Vagina (tissue), 2 donors: ENCODE measurements at places on chromosomes 5 and 9.

GRCh38 chr9:106993603-106994002 lies 130.6 kb downstream of the ZNF462 start:
- DNase-seq: no peak

DNA sequence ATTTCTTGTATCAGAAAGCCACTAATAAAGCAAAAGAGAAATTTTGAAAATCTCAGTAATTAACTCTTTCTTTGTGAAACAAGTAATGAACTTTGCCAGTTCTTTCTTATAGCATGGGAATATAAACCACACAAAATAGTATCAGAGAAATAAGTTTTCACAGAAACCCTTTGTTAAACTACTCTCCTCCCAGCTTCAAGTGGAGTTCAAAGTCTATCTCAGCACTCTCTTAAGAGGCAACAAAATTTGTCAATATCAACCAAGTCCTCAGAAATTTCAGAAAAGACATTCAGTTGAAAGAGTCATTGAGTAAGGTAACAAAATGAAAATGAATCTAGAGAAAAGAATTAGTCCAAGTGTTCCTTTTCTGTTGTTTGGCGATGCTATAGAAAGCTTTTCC lies 89.3 kb downstream of the NTRK2 start:
- DNase-seq: no peak

GRCh38 chr5:135161221-135161620 lies 127.2 kb upstream of the PITX1 start:
- no peak for DNase-seq

GRCh38 chr5:171418316-171418981 lies 998 bp upstream of the FGF18 start:
- DNase-seq: no peak

GRCh38 chr5:44536650-44537260 lies 147.5 kb upstream of the FGF10 start:
- DNase-seq: no peak

GRCh38 chr9:136171009-136171800 lies 33.7 kb downstream of the LHX3 start:
- DNase-seq: no peak

DNA sequence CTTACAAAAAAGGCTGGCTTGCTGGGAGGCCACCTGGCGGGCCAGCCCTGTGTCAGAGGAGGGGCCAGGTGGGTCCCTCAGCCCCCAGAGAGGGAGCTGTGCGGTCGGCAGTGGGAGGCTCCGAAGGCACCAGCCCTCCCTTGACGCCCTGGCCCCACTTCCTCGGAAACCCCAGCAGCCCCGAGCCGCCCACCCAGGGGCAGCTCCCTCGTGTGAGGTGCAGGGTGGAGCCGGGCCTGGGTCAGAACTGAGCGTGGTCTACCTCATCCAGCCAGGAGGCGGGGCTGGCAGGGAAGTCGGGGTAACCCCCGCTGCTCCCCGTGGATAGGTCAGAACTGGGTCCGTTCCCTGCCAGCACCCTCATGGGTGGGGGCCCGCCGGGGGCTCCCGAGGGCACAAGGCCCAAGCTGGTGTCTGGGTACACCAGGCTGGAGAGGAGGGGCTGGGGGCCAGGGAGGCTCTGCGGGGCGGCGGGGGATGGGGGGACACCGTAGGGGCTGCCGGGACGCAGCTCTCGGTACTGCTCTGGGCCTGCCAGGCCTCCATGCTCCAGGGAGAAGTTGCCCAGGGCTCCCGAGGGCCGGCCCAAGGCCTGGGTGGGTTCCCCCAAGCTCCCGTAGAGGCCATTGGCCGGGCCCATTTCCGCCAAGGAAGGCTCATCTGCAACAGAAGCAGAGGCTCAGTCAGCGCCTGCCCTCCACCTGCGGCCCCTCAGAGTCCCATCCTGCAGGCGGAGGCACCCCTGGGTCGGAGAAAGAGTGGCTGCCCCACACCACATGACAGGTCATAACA lies 7.6 kb downstream of the LHX3 start:
- DNase-seq: no peak

GRCh38 chr9:90219548-90220118 lies 423.0 kb downstream of the DIRAS2 start:
- no peak for DNase-seq

GRCh38 chr5:4137781-4138180 lies 542.1 kb downstream of the IRX1 start:
- DNase-seq: no peak

DNA sequence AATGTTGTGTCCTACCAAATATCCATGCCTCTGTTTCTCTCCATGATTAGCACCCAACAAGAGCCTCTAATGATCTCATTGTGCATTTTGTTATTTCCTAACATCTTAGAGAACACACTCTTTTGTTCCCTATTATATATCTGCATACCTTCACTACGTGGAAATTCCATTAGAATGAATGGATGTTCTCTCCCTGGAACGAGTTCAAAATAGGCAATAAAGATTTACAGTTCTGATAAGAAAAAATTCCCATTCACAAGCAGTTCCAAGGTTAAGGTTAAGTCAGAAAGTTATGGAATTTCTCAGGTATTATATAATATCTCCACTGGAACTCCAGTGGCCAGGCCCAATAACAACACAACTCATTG lies 83.7 kb downstream of the TRPM6 start:
- DNase-seq: no peak

GRCh38 chr5:12016159-12016746 lies 112.0 kb upstream of the CTNND2 start:
- no peak for DNase-seq

DNA sequence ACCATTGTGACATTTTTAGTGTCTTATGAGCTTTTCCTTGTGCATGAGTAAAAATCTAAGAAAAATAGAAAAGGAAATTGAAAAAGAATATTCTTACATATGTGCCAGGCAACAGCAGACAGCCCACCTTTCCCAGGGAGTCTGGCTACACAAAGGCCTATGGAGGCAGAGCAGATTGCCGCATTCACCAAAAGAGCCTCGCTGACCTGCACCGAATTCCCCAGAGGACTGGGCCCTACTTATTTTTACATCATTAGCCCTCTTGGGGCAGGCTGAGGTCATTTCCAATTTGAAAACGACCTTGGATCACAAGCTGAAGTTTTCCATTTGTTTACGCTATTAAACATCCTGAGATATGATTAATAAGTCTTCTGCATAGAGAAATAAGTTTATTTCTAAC lies 66.2 kb upstream of the WDR41 start:
- DNase-seq: no peak

DNA sequence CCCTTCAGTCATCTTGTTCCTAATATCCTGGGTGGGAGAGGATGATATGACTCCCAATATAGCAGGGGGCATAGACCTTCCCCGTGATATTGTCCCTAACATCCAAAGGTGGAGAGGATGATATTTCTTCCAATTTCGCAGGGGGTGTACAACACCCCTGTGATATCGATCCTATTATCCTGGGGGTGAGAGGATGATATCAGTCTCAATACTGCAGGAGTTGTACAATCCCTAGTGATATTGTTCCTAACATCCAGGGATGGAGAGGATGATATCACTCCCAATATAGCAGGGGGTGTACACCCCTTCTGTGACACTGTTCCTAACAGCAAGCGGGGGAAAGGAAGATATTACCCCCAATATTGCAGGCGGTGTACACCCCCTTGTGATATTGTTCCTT lies 122.6 kb downstream of the TMEM38B start:
- DNase-seq: no peak

DNA sequence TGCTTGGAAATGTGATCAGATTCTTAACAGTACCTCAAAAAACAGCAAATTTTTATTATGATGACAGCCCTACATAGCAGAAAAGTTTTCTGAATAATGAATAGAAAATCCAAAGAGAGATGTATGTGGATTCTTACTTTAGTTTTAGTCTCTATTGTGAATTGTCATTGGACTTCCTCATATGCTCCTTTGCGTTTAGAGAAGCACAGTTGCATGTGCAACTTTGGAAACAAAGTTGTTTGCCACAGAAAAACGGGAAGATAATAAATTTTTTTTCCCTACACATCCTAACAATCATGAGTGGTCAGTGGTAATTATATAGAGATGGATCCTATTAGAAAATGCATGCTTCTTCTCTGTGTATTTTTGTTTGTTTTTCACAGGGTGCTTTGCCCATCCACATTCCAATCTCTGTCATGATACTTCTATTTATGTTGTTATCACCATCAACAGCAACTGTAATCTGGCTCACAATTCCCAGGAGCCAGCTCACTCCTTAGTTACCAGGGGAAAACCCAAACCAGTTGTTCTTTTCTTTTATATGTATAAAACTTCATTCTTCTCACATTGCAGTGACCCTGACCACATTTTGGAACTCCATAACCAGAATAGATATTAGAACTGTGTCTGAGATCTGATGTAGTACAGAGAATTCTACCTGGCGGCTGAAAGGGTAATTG lies 118.7 kb downstream of the NDUFS4 start:
- no peak for DNase-seq

DNA sequence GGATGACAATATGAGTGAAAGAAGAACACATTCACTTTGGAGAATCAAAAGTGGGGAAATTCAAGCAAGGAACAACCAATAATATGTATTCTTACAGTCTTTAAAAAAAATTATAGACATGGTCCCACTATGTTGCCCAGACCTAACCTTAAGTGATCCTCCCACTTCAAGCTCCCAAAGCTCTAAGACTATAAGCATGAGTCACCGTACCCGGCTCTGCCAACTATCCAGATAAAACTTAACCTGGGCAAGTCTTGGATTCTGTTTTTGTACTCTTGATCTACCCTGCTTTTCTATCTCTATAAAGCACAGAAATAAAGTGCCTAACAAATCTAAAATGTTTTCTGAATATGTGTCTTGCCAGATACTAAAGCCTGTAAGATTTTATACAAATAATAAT lies 30.9 kb downstream of the CEMIP2 start:
- no peak for DNase-seq

DNA sequence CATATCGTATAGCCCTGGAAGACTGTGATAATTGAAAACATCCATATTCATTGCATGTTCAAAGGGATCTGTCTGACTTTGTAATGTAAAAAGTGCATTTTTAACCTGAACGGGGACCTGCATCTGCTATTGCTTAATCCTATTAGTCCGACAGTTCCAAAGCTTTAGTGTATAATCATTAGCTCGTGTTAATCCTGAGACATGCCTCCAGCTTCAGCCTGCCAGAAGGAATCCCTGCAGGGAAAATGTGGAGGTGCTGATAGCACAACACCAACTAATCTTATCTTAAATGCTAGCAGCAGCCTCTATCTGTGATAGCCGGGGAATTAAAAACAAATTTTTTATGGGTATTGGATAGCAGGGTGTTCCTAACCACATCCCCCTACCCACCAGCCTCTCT lies 495.2 kb downstream of the TLE4 start:
- no peak for DNase-seq

DNA sequence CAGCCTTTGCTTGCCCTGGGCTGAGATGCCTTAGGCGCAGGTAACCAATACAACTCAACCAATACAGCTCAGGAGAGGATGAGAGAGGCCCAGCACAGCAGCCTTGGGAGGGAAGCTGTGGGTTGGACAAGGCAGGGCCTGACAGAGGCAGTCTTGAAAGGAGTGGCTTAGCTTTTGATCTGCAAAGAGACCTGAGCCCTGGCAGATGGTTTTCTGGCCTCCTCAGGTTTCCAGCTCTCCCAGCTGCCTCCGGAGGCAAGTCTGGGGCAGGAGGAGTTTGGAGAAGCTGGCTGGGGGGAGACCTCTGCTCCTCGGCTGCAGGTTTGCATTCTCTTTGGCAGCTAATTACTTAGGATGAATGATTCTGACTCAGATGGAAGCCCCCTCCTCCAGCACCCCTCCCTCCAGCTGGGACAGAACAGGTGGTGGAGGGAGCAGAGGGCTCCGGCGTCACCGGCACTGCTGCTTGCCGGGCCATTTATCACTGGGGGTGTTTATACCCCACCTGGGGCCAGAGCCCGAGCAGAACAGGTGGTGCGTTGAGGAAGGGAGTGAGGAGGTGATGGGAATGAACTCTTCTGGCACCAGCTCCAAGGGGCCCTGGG lies 50.8 kb downstream of the TSPAN17 start:
- no peak for DNase-seq

GRCh38 chr9:93286252-93287188 lies 102.6 kb downstream of the WNK2 start:
- DNase-seq: no peak
